ENCODE measurements at places on chromosomes 7 and 10.

DNA sequence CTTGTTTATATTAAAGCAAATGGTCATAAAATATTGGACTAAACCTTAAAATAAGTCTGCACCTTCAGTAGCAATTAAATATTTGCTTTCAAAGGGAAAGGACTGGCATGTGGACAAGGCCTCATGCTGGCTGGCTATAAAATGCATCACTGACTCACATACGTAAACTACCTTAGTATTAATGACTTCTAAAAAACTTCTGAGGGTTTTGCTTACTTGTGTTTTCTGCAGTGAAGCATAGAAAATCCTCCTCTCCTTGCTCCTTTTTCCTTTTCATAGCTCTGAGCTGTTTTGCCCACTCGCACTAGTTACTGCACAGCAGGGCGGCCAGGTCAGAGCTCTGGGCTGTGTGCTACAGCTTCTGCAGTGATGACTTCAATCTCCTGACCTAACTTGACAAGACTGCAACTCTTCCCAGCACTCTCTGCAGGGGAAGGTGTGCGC, 82.3 kb downstream of the CUL2 start:
- no peak for DNase-seq

DNA sequence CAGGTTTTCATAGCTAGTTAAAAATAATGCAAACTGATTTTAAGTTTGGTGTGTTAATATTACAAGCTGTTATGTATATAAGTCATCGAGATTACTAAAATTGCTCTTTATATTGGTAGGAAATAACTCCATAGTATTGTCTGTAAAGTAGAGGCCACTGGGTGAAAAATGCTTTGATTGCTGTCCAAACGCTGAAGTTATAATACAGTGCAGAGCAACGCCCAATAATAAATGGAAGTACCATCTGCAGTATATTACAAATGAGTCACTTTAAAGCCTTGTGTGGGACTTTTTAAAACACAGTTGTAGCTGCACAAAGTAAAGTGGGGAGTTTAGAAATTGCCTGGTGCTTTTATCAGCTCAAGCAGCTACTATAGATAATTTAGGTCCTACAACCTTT, 196.1 kb downstream of the NXPH1 start:
- no peak for DNase-seq

GRCh38 chr7:106756884-106757283, 95.9 kb upstream of the CCDC71L start:
- no peak for DNase-seq

DNA sequence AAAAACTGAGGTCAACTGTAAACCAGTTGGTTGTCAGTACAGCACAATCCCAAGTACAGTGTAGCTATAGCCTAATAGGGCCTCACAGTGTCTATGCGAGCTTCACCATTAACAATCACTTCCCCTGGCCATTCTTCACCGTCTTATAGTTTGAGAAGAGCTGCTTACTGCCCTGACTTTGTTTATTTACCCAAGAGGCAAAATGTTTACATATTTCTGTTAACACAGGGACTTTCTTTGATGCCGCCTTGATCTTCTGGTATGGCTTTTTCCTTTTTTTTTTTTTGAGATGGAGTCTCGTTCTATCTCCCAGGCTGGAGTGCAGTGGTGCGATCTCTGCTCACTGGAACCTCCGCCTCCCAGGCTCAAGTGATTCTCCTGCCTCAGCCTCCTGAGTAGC, 3.3 kb downstream of the MYOF start:
- no peak for DNase-seq

GRCh38 chr7:45938626-45939302, 17.7 kb upstream of the IGFBP3 start:
- DNase-seq: no peak

GRCh38 chr7:91344911-91345310, 80.7 kb downstream of the FZD1 start:
- no peak for DNase-seq

DNA sequence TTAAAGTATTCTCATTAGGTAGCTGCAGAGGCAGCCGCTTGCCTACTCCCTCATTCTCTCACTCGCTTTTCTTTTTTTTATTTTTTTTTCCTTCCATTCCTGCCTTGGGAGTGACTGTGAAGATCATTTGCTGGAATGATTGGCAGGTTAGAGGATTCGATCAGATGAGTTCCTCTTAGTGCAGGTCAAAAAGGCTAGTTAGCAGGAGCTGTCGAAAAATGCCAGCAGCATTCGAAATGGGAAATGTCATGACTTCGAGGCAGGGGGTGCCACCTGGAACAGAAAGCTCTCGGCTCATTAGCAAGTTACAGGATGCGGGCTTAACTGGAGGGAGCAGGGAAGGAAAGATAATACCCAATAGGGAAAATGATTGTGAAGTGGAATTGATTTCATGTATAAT, 137.5 kb upstream of the FZD1 start:
- no peak for DNase-seq

DNA sequence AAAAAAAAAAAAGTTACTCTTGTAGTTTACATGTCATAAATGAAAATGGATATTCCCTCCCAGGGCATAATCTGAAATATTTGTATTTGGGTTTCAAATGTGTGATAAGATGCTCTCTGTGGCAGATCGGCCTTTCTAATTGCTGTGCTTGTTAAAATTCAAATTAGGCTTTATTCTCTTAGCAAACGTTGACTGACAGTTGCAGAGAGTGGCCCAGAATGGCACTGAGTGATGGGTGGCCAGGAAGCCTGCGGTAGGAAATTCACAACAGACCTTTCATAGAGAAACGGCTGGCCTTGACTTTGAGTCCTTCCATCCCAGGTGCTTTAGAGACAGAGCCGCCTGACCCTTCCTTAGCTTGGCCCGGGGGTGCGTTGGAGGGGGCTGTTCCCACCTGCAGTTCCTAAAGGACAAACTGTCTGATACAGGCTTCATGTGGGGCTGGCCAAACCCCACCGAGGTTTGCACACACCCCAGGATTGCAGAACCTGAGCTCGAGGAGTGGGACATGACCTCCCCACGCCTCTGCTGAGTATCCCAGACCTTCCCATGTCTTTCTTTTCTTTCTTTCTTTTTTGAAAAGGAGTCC, 152.7 kb downstream of the CUX1 start:
- no peak for DNase-seq

- no peak for DNase-seq
Observed at GRCh38 chr10:113402602-113403001, 150.3 kb upstream of the HABP2 start.

DNA sequence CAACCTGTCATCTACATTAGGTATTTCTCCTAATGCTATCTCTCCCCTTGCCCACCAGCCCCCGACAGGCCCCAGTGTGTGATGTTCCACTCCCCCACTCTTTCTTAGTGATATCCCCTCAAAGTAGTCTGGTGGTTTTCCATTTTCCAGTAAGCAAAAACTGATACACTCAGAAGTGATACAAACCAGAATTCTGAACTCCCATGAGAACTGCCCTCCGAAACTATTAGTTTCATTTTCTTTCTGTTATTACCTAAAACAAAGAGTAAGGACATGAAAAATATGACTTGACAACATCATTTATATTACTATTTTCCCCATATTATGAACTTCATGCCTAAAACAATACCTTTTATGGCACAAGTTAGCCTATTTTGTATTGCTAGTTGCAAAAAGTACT, 175.0 kb downstream of the OTUD1 start:
- no peak for DNase-seq

DNA sequence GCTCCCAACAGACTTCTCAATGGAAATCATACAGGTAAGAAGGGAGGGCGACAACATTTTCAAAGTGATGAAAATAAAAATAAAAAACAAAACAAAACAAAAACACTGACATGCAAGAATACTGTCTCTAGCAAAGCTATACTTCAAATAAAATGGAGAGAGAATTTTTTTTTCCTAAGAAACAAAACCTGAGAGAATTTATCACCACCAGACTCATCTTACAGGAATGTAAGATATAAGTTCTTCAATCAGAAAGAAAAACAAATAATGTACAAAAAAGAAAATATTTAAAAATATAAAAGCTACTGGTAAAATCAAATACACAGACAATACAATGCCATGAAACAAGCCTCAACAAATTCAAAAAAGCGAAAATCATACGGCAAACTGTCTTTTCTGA, 113.2 kb downstream of the NRBF2 start:
- no peak for DNase-seq

DNA sequence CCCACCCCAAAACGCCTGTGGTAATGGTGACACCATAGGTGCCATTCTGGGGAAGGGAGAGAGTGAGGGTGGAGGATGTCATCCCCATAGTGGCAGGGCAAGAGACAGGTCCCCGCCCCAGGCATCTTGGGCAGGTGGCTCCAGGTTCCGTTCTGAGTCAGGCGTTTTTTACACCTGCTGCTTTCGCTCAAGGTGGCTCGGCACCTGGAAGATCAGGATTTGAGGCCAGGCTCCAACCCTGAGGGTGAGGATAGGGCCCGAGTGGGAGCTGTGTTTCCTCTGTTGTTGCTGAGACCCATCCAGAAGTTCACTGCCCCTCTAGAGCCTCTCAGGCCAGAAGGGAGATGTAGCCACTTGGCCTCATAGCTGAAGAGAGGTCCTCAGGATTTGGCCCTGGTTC, 36.6 kb upstream of the DUSP5 start:
- DNase-seq: no peak

DNA sequence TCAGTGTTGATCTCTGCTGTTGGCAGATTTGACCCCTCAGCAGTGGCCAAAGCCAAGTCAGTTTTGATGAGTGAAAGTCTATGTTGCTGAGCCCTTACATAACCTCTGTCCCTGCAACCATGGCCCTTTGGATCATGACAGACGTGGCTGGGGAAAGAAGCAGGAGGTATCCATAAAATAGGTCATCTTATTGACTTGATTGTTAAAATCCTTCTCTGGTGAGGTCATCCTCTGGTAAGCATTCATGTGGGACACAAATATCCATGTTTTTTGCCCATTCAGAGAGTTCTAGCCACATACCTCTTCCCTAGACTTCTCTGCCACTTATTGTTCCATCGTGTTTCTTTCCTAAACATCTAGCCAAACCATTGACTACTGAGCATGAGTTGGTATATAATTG, 251.9 kb upstream of the PTER start:
- DNase-seq: no peak

- no peak for DNase-seq
Observed at GRCh38 chr7:115678086-115678982, 352.2 kb downstream of the TFEC start.

GRCh38 chr7:150688630-150689029, 3.1 kb downstream of the GIMAP2 start:
- DNase-seq: no peak

GRCh38 chr7:65477326-65477725, 103.7 kb downstream of the ZNF92 start:
- DNase-seq: peak; percentile 12

- no peak for DNase-seq
Observed at GRCh38 chr10:46222364-46222935, 64.3 kb upstream of the ANTXRL start.

- no peak for DNase-seq
Observed at GRCh38 chr10:52351914-52352330, 37.8 kb downstream of the DKK1 start.

Measured in stimulated activated CD4-positive, alpha-beta T cell treated with anti-CD3 and anti-CD28 coated beads, Interleukin-15, amount 100 ng/mL, for 24 hours (primary cell).